ENCODE measurements at places on chromosomes 1 and 21.

DNA sequence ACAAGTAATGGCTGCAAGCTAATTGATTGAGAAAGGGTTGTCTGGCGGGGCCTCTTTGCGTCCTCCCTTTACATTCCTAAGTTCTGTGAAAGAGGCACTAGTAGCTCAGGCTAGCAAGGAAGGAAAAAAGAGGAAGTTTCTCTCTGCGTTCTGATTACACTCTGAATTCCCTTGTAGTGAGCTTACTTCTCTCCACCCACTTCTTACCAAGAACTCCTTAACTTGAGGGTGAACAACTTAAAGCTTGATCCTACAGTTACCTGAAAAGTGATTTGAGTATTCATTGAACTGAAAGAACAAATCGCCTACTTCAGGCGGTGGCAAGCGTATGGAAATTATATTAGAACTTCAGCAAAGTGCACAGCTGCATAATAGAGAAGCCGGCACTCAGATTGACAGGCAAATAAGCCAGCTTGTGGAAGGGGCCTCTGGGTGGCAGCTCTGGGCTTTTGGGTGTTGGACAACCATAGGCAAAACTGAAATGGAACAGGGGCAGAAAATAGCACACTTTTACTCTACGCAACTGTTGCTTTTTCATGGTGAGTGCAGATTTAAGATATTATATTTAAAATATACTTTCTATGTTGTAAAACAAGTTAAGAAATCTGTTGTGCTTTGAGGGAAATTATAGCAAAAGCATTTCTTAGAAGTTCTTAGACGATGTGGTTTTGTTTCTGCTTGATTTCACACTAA is 464.5 kb downstream of the USP25 start:
- DNase-seq, result peak; percentile 69

GRCh38 chr21:45281411-45282282 is 6.0 kb downstream of the POFUT2 start:
- no peak for DNase-seq

DNA sequence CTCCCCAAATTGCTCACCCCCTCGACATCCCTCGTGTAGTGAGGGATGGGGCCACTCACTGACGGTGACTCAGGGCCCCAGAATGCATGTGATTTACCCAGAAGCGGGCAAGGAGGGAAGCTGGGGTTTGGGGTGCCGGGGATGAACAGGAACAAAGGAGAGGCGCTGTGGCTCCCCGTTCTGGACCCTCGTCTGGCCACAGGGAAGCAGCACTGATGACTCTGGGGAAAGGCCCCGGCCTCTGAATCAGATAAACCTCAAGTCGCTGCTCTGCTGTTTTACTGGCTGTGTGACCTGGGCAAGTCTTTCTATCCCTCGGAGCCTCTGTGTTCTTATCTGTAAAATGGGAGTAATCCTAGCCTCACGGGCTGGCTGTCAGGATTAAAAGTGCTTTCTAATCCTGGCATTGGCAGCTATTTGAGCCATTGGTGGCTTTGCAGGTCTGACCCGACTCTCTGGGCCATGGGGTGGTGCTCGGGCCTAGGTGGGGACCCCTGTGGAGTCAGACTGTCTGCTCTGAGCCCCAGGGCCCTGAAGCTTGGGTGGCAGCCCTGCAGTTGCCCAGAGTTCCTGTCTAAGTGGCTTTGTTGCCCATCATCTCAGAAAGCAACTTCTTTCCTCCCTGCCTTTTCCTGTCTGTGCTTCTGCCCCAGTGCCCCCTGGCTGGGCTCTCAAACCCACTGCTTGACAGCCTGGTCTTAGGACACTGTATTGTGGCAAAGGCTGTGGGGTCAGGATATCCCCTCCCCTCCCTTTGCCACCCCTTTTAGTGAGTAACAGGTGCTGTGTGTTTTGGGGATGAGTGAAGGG is 5.5 kb downstream of the TNFRSF1B start:
- no peak for DNase-seq

DNA sequence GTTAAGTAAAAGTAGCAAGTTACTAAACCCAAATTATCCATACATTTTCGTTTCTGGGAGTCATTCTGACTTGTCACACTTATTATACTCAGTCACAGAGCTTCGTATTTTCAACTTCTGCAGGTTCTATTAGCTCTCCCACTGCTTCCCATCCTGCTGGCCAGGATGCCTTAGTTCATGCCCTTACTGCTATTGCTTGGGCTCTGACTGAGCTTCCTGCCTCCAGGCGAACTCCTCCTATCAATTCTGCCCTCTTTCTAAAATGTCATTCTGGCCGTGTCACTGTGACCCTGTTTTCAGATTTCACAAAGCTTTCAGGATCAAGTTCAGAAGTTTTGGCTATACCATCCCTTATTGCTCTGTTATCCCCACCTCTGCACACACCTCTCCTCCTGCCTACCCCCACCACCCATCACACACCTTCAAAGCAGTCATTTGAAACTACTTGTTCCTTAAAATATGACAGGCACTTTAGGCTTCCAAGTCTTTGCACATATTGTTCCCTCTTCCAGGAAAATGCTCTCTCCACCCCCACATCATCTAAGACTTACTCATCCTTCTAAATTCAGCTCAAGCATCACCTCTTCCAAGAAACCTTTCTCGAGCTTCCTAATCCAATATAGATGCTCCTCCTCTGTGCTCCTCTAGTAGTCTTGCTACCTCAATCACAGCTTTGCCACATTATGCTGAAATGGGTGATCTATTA is 278.0 kb downstream of the BRINP2 start:
- DNase-seq, result no peak

GRCh38 chr1:87292684-87293493 is 35.8 kb upstream of the LMO4 start:
- peak; percentile 49 for DNase-seq

- no peak for DNase-seq
Observed at GRCh38 chr1:39272798-39273469, 68.4 kb downstream of the MACF1 start.

GRCh38 chr1:164660412-164660772 is 101.4 kb downstream of the PBX1 start:
- DNase-seq, result peak; percentile 62

DNA sequence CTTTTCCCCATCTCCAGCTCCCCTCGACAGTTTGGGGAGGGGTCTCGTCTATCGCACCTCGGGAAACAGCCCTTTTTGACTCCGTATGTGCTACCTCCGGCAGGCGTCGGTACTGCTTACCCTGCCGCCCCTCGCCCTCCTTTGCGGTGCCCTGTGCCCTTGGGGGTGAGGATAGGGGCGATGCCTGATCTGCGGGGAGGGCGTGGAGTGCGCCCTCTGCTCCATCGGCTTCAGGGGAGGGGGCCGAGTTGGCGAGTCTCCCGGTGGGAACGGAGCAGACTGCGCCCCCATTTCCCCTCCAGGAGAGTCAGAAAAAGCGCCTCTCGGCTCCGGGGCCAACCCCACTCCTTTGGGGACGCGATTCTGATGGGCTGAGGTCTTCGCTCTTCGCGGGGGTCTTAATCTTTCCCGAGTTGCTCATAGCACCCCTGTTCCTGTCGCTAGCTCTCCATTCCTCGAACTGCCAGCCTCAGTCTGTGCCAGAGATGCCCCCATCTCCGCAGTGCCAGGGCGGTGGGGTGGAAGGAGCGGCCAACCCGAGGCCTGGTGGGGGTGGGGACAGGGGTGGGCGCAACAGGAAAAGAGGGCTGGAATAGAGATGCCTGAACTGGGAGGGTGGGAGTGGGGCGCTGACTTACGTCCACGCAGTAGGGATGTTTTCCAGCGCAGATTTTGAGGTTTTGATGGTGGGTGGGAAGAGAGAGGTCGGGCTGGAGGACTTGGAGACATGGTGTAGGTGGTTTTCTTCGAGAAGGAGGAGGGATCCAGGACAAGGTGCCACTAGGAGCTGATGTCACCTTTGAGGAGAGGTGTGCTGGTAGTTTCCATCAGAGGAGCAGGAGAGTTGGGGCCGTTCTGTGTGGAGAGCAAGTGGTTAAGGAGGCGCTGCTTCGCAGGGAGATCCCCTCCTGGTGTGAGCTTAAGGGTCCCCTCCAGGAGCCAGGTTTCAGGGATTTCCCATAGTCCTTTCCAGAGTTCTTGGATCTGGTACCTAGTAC is 674 bp downstream of the PPFIA4 start:
- DNase-seq, result no peak

- DNase-seq, result peak; percentile 51
Observed at GRCh38 chr1:234309598-234310459, 63.4 kb upstream of the COA6 start.

DNA sequence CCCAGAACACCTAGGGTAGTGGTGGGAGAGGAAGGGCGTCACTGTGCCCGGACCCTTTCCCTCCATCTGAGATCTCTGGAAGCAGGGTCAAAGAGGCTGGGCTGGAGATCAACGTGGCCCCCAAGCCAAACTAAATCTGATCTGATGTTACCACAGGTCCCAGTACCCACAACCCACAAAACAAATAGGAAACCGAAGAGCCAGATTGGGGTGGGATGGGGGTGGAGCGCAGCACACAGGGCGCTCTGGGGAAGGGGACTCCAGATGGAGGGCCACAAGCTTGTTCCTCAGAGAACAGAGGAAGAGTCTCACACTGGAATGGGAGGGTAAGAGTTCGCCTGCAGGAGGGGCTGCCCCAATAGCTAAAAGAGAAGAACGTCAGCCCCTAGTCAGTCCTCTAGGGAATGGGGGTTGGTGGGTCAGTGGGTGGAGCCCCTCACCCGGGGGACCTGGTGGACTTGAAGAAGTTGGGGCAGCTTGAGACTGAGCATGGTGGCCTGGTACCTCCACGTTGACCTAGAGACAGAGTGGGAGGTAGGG is 1.5 kb downstream of the PAQR6 start:
- no peak for DNase-seq

- peak; percentile 35 for DNase-seq
Observed at GRCh38 chr1:103109311-103109920, 1.1 kb upstream of the COL11A1 start.

DNA sequence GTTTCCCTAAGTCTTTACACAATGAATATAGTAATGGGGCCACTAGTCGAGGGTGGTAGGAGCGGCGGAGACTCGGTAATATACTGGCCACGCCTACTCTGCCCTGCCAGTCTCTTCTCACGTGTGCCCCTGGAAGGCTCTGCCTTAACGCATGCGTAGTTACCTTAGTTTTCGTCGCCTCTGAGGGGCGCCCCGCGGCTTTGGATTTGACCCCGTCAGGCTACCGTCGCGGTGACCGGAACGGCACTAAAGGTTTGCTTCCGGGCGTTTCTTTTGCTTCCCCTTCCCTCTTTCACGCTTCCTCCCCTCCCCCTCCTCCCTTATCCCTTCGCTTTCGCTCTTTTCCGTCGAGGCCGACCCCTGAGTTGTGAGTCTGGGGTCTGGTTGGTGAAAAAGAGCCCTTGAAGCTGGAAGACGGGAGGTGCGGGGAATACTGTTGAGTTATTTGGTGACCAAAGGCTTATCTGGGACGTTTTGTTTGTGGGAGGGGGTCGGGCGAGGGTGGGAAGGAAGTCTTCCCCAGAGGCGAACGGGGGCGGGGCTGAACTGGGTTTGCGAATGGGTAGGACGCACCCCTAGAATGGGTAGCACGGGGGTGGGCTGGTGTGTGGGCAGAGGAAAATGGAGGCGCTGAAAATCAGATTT is at the start of gene SETDB1:
Gene SETDB1 (plus strand): TSS at position 267 of the 645 bp plus-strand sequence. CDS start 1,352 bp downstream, outside the sequence.
- peak; percentile 94 for DNase-seq

- no peak for DNase-seq
Observed at GRCh38 chr1:75985827-75986226, 53.6 kb upstream of the ASB17 start.

DNA sequence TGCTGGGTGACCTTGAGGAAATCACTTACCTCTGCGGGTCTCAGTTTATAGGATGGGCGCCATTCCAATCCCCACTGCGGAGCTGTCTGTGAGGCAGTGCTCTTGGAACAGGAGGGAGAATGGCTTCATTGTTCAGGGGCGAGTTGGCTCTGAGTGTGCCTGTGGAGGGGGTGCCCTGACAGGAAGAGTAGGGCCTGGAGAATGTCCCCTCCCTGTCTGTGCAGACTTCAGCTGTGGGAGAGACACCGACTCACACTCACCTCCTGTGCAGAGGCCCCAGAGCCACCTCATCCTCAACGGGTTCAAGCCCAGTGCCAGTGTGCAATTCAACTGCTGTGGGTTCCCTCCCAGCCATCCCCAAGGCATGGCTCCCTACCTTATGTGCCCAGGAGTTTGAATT is 17.1 kb downstream of the ADORA1 start:
- peak; percentile 36 for DNase-seq

- DNase-seq, result no peak
Observed at GRCh38 chr1:157910270-157910669, 68.7 kb upstream of the CD5L start.

DNA sequence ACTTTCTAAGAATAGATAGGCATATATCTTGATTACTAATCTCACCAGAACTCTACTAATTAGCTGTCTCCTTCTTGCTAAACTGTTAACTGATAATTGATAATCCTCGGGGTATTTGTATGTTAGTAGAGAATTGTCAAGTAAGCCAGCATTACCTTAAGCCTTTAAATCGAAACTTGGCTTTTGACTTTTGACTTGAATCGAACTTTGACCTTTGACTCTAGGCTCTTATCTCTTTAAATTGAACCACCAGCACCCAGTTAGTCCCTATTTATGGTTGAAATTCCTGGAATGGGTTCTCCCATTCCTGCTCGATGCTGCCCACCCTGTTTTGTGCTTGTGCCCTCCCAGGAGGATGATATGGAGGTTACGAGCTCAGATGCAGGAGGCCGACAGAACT is 244.4 kb downstream of the TGFB2 start:
- DNase-seq, result no peak

DNA sequence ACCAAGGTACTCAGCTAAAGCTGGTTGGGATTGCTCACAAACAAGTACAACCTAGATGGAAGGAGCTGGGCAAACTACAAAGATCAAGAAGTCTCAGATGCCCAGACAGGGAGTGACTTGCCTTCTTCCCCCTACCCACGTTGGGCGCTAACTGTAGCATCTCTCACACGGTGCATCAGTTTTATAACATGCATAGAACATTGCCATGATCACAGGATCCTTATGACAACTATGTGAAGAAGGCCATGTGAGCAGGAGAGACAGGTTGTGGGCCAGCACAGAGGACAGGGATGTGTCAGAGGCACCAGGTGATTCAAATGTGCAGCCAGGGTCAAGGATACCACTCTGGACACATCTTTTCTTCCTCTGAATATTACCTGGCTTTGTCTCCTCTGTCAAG is 28.3 kb upstream of the CYP4B1 start:
- DNase-seq, result no peak

GRCh38 chr1:174769961-174770549 is 229.7 kb upstream of the CACYBP start:
- peak; percentile 44 for DNase-seq

GRCh38 chr21:35048183-35048601 is 910 bp downstream of the RUNX1 start:
- no peak for DNase-seq

- no peak for DNase-seq
Observed at GRCh38 chr1:231013391-231014015, 26.6 kb downstream of the FAM89A start.

- no peak for DNase-seq
Observed at GRCh38 chr1:201649761-201650622, 111.1 kb downstream of the NAV1 start.

DNA sequence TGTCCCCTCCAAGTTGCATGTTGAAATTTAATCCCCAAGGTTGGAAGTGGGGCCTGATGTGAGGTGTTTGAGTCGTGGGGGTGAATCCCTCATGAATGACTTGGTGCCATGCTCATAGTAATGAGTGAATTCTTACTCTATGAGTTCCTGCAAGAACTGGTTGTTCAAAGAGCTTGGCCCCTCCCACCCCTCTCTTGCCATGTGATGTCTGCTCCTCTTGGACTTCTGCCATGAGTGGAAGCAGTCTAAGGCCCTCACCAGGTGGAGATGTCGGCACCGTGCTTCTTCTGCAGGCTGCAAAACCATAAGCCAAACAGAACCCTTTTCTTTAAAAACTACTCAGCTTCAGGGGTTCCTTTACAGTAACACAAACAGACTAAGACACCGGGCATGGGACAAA is 14.3 kb downstream of the G0S2 start:
- DNase-seq, result no peak

GRCh38 chr21:20802631-20803260 is 195.5 kb upstream of the NCAM2 start:
- DNase-seq, result no peak
